COR-L47 (cell line): ENCODE measurements at places on chromosomes 3 and 15.

DNA sequence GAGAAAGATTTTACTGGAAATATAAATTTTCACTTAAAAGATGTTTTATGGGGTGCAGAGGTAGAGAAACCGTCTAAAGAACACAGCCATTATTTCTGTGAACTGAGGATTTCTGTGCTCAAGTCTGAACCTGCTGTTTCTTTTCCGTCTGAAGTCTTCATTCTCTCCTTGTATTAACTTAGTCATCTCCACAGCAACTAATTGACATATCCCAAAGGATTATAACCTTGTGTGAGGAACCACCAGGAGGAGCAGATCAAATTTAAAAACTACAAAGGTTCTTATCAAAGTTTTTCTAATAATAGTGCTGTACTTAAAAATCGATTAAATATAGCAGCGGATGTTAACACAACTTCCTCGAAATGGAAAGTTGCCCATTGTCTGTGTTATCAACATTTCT is 31.1 kb upstream of the ICE2 start:
- DNase-seq: no peak

- no peak for DNase-seq
These were observed 159.8 kb upstream of the MITF start for GRCh38 chr3:69579306-69580041.

DNA sequence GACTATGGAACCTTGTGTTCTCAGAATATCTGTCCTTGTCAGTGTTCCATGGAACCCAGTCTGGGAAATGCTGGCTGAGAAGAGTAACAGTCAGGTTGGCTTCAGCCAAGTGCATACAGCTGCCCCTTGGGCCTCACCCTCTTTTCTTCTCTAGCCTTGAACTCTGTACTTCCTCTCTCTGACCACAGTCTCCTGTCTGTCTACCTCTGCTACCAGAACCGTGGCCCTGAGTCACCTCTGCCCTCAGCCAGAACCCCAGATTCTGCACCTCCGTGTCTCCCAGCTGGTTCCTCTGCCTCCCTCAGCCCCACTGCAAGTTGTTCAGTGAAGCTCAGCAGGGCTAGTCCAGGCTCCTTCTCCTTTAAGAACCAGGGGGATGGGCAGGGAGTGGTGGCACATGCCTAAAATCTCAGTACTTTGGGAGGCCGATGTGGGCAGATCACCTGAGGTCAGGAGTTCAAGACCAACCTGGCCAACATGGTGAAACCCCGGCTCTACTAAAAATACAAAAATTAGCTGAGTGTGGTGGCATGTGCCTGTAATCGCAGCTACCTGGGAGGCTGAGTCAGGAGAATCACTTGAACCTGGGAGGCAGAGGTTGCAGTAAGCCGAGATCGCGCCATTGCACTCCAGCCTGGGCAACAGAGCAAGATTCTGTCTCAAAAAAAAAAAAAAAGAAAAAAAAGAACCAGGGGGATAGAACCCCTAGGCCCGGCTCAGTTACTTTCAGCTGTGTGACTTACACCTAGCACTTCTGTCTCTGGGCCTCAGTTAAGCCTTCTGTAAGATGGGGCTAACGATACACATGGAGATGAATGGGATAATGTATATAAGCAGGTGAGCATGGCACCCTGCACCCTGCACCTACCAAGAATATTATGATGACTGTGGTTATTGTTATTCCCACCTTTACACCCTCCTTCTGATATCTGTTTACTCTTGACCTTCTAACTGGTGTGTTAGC is 24.3 kb upstream of the TATDN2 start:
- no peak for DNase-seq

GRCh38 chr3:72769758-72770540 is 78.3 kb downstream of the SHQ1 start:
- DNase-seq: no peak

GRCh38 chr3:24829011-24829581 is 334.4 kb upstream of the THRB start:
- DNase-seq: peak; percentile 53

DNA sequence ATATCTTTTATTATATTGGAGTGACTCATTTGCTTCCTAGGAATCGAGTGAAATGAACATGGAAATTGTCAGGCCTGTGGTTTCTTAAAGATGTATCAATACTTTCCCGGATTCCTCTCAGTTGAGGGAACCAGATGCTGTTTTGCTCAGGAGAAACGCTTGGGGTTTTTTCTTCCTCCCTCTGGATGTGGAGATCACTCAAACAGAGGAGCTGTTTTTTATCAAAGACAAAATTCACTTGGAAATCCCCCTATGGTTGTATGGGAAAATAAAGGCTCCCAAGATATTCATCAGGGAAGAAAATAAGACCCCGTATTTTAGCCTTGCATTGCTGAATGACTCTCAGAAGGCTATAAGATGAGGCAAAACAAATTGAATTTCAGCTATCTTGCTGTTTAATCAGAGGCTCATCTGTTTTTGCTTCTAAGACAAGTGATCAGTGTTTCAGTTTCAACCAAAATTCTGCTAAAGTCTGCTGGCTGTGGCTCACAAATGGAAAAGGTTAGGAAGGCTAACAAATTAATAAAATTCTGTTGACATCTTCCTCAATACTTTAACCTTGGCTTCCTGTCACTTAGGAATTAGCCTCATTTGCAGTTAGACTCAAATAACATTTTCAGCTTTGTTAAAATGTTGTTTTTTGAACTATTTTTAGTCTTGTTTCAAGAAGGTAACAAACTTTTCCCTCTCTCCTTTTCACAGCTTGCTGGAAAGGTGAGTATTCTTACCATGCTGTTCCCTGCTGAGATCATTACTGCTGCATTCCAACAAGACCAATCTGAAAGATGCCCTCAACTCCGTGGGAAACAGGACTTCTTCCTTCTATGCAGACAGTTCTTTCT is 83.6 kb downstream of the COL6A5 start:
- DNase-seq: no peak

GRCh38 chr3:152555666-152556291 is 279.2 kb upstream of the P2RY1 start:
- no peak for DNase-seq

- DNase-seq: no peak
These were observed 320.2 kb downstream of the CHST2 start for GRCh38 chr3:143439817-143440216.

DNA sequence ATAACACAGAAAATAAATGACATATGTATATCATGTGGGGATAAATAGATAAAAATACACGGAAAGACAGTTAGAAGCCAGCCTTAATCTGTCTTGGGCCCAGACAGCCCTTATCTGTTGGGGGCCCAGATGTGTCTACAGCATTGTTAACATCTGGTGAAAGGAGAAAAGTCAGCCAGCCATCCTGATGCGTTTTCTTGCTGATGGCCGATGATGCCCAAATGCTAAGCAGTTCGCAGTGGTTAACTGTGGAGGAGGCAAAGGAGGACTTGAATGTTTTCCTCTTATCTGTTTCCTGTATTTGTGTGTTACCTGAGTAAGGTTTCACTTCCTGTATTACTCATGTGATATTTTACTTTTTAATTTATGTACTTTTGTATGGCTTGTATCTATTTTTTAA is 46.2 kb downstream of the NOX5 start:
- no peak for DNase-seq

GRCh38 chr3:8767667-8768363 is 1.6 kb downstream of the OXTR start:
- peak; percentile 41 for DNase-seq

DNA sequence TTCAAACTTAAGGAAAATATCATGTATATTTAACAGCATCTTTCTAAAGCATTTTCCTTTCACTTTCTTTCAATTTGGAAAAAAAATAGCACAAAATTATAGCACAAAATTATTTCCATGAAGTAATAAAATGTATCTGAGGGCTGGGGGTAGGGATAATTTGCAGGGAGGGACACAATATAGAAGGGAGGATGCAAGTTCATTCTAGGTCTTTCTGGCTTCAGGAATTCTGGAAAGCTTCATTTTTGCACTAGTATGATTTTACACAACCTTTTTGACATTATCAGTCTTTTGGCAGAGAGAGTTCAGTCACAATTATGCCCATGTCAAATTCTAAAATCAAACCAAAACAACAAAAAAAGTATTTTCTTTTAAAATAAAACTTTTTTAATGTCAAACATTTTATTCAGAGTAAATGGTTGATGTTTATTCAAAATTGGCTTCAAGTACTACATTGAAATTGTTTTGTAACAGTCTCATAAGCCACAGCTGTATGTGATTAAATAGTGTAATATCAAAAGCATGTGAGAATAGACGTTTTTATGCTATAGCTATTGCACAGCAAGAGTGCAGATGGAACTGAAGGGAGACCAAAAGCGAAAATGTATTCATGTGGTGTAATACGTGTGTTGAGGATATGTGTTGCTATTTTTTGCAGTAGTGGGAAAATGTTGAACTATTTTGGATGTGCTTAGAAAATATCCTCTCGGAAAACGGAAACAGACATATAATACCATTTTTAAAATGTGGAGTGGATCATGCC is 5.8 kb downstream of the RBMS3 start:
- no peak for DNase-seq

DNA sequence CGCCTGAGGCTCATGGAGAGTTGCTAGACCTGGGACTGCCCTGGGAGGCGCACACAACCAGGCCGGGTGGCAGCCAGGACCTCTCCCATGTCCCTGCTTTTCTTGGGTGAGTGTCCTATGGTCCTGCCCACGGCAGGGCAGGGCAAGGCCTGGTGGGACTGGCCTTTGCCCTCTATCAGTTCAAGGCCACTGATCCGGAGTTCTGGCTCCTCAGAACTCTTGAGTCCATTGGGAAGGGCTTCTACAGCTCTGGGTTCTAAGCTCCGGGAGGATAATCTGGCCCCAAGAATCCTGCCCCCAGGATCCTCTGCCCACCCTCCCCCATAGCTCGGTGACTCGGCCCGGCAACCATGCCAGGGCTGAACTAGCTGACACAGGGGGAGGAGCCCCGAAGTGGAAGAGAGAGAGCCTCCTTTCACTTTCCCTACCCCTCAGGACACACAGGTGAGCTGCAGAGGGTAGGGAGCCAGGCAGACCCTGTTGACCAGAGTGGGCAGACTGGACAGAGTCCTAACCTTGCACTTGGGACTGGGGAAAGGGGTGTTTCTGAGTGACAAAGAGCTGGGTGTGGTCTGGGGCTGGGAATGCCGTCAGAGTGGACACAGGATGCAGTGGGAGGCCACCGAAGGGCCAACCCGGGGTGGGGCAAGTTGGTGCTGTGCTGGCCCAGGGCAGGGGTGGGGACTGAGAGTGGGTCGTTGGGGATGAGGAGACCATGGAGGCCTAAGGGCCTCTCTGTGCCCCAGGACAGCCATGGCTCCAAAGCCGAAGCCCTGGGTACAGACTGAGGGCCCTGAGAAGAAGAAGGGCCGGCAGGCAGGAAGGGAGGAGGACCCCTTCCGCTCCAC is 664 bp downstream of the PARP3 start:
- DNase-seq: no peak

- peak; percentile 43 for DNase-seq
These were observed 61.4 kb upstream of the IMPG2 start for GRCh38 chr3:101381809-101382208.

- no peak for DNase-seq
These were observed 238.0 kb upstream of the CTNNB1 start for GRCh38 chr3:40961104-40961857.

DNA sequence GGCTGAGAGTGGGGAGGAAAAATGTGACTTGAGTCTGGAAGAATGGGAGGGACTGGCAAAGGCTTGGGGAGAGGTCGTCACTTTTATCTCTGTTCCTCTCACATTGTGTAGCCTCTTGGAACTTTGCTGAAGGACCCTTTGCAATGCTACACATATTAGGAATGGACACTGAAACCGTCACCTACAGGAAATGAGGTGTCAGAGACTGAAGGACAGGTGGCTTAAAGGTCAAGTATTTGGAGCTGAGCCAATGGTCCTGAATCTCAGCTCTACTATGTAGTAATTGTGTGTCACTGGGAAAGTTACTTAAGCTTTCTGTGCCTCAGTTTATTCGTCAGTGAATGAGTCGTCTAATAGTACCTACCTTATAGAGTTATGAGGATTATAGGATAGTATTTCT is 14.7 kb downstream of the MCTP2 start:
- DNase-seq: no peak

GRCh38 chr3:41338276-41338675 is 139.0 kb downstream of the CTNNB1 start:
- no peak for DNase-seq

DNA sequence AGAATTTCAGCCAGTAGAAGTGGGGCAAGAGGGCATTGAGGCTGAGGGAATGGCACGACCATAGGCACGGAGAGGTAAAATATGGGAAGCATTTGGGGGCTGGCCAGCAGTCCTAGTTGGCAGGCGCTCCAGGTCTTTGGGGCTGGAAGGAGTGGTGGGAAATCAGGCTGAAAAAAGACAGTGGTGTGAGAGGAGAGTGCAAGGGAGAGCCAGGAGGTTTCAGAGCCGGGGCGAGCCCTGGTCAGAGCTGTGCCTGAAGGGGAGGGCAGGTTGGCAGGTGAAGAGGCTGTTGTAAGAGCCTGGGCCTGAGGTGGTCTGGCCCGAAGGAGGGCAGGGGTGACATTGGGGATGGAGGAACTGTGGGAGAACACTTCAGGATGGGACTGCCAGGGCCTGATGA is 1.6 kb upstream of the IDH3A start:
- no peak for DNase-seq
